ENCODE measurements at places on chromosomes 12 and 14.

GRCh38 chr12:127381681-127382080 lies 885.3 kb upstream of the TMEM132C start:
- H3K36me3 ChIP-seq, result no peaks in the 10 kb centered on the region
- DNase-seq, result no peak
- H3K4me1 ChIP-seq, result no peaks in the 10 kb centered on the region
- H3K4me3 ChIP-seq, result no peak overlapping the region

DNA sequence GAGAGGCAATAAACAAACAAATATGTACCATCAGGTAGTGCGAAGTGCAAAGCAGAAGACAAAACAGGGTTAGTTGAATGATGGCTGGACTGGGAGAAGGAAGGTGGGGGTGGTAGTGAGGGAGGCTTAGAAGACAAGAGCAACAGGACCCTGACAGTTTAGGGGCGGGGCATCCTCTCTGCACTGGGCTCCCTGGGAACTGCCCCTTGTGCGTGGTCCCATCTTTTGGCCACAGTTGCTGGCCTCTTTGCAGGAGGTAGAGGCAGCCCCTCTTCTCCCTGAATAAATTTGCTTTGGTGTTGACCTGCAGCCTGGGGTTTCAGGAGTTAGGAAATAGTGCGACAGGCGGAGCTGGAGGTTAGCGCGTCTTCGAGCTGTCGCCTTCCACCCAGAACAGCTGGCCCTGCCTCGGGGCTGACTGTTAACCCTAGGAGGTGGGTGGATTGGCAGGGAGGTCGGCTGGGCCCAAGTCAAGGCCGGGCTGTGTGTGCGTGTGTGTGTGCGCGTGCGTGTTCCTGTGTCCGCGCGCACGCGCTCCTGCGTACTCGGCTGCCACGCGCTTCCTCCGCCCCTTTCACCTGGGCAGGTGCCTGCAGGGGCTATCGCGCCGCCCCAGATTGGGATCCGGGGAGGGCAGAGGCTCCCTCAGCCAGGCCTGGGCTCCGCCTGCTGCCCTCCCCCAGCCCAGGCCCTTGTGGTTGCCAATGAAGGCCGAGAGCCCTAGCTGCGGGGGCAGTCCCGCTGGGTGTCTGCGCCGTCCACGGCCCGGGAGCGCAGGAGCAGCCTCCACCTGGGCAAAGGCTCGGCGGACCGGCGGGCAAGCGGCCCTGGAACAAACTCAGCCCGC lies 180.8 kb downstream of the ADCK1 start:
- peak overlapping the region; percentile 52 for H3K4me3 ChIP-seq
- H3K27me3 ChIP-seq, result peaks cover 22% of the 10 kb centered on the region
- H3K36me3 ChIP-seq, result no peaks in the 10 kb centered on the region
- H3K4me1 ChIP-seq, result peaks cover 13% of the 10 kb centered on the region

GRCh38 chr12:81339071-81339470 lies 261.2 kb downstream of the ACSS3 start:
- peaks cover 10% of the 10 kb centered on the region for H3K4me1 ChIP-seq
- no peak overlapping the region for H3K4me3 ChIP-seq
- H3K36me3 ChIP-seq, result no peaks in the 10 kb centered on the region
- H3K27me3 ChIP-seq, result peaks cover 7% of the 10 kb centered on the region
- H3K27ac ChIP-seq, result no peak overlapping the region

DNA sequence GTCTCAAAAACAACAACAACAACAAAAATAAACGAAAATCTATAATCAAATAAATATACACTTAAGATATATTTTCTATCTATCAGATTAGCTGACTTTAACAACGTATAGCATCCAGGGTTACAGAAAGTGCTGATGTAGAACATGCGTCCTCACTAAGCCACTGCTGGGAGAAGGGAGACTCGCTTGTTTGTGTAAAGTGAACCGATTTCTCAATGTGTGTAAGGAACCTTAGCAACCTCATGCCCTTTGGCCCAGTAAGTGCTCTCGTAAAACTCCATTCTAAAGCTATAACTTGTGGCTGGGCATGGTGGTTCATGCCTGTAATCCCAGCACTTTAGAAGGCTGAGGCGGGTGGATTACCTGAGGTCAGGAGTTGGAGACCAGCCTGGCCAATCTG lies 23.8 kb downstream of the NFKBIA start:
- no peaks in the 10 kb centered on the region for H3K27me3 ChIP-seq
- H3K27ac ChIP-seq, result no peak overlapping the region
- no peak for DNase-seq
- peaks cover 5% of the 10 kb centered on the region for H3K4me1 ChIP-seq

DNA sequence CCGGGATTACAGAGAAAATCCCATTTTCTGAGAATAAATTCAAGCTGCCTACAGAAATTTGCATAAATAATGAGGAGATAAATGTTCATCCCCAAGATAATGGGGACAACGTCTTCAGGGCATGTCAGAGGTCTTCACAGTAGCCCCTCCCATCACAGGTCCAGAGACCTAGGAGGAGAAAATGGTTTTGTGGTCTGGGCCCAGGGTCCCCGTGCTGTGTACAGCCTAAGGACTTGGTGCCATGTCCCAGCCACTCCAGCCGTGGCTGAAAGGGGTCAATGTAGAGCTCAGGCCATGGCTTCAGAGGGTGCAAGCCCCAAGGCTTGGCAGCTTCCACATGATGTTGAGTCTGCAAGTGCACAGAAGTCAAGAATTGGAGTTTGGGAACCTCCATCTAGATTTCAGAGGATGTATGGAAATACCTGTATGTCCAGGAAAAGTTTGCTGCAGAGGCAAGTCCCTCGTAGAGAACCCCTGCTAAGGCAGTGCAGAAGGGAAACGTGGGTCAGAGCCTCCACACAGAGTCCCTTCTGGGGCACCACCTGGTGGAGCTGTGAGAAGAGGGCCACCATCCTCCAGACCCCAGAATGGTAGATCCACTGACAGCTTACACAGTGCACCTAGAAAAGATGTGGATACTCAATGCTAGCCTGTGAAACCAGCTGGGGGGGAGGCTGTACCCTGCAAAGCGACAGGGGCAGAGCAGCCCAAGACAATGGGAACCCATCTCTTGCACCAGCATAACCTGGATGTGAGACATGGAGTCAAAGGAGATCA lies 176.3 kb downstream of the RASSF9 start:
- H3K27ac ChIP-seq, result no peak overlapping the region
- no peaks in the 10 kb centered on the region for H3K4me1 ChIP-seq
- H3K27me3 ChIP-seq, result no peaks in the 10 kb centered on the region
- no peak for DNase-seq

- no peaks in the 10 kb centered on the region for H3K36me3 ChIP-seq
- no peak for DNase-seq
- H3K27ac ChIP-seq, result peak overlapping the region; percentile 26
Measured at GRCh38 chr12:92879698-92880322, 49.3 kb downstream of the EEA1 start.

GRCh38 chr12:126960709-126961108 lies 1306.3 kb upstream of the TMEM132C start:
- no peak overlapping the region for H3K27ac ChIP-seq
- no peaks in the 10 kb centered on the region for H3K36me3 ChIP-seq
- H3K27me3 ChIP-seq, result no peaks in the 10 kb centered on the region
- no peaks in the 10 kb centered on the region for H3K4me1 ChIP-seq
- no peak for DNase-seq

DNA sequence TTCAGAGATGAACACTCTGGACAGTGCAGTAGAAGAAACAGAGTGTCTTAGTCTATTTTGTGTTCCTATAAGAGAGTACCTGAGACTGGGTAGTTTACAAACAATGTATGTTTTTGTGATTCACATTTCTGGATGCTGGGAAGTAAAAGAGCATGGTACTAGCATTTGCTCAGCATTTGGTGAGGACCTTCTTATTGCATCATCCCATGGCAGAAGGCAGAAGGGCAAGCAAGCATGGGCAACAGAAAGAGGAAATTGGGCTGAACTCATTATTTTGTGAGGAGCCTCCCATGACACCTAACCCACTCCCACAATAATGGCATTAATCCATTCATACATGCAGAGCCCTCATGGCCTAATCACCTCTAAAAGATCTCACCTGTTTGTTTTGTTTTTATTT lies 8.0 kb downstream of the ANKS1B start:
- H3K27ac ChIP-seq, result no peak overlapping the region
- no peaks in the 10 kb centered on the region for H3K27me3 ChIP-seq
- H3K4me3 ChIP-seq, result no peak overlapping the region
- H3K36me3 ChIP-seq, result no peaks in the 10 kb centered on the region

GRCh38 chr14:54739514-54739913 lies 163.1 kb downstream of the GCH1 start:
- no peak overlapping the region for H3K27ac ChIP-seq
- no peaks in the 10 kb centered on the region for H3K27me3 ChIP-seq
- H3K4me3 ChIP-seq, result no peak overlapping the region
- no peaks in the 10 kb centered on the region for H3K4me1 ChIP-seq
- no peak for DNase-seq

DNA sequence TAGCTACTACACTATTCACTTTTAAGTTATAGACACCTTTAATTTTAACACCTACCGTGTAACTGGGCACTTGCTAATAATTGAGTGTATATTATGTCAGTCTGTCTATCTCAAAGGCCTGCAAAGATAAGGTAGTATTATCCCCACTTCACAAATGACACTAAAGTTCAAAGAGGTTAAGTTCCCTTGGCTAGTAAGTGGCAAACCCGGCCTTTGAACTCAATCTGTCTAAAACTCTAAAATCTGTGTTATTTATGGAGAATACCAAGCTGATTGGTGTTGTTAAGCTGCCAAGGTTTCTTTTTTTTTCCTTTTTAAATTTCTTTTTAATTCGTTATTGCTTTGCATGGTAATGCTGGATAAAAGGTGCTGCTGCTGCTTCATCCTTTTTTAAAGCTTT lies 37.7 kb downstream of the YLPM1 start:
- no peak overlapping the region for H3K27ac ChIP-seq
- H3K4me3 ChIP-seq, result no peak overlapping the region
- H3K27me3 ChIP-seq, result no peaks in the 10 kb centered on the region
- peaks cover 4% of the 10 kb centered on the region for H3K36me3 ChIP-seq
- no peaks in the 10 kb centered on the region for H3K4me1 ChIP-seq

GRCh38 chr14:94665121-94665520 lies 52.9 kb downstream of the SERPINA3 start:
- H3K4me1 ChIP-seq, result no peaks in the 10 kb centered on the region
- no peaks in the 10 kb centered on the region for H3K27me3 ChIP-seq
- H3K27ac ChIP-seq, result no peak overlapping the region

DNA sequence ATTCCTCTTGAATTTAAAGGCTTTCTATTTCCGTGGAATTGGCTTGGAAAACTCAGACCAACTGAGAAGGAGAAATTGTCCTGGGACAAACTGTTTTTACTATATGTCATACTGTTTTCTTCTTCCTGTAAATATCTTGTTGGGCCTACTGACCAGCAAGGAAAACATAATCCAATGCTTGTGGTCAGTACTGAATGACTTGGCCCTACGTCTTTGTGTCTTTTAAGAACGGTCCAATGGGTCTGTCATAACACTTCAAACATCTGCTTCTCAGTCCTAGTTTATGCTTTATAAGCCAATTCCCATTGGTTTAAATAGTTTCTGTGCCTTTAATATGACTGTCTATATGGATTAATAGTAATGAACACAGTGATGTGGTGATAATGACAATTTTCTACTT lies 248.5 kb upstream of the DDHD1 start:
- peaks cover 6% of the 10 kb centered on the region for H3K4me1 ChIP-seq
- no peak overlapping the region for H3K4me3 ChIP-seq
- no peak overlapping the region for H3K27ac ChIP-seq
- H3K36me3 ChIP-seq, result no peaks in the 10 kb centered on the region
- no peak for DNase-seq
- no peaks in the 10 kb centered on the region for H3K27me3 ChIP-seq

- no peaks in the 10 kb centered on the region for H3K36me3 ChIP-seq
- H3K4me3 ChIP-seq, result no peak overlapping the region
- DNase-seq, result no peak
- H3K27me3 ChIP-seq, result no peaks in the 10 kb centered on the region
Measured at GRCh38 chr14:34785223-34786006, 71.0 kb upstream of the CFL2 start.

GRCh38 chr12:49632986-49633702 lies 9.8 kb downstream of the PRPF40B start:
- peaks cover 9% of the 10 kb centered on the region for H3K4me1 ChIP-seq
- DNase-seq, result no peak
- H3K4me3 ChIP-seq, result no peak overlapping the region
- no peak overlapping the region for H3K27ac ChIP-seq
- no peaks in the 10 kb centered on the region for H3K36me3 ChIP-seq
- no peaks in the 10 kb centered on the region for H3K27me3 ChIP-seq

GRCh38 chr14:34043627-34044372 lies 92.9 kb upstream of the EGLN3 start:
- no peak for DNase-seq
- H3K4me3 ChIP-seq, result no peak overlapping the region
- H3K27me3 ChIP-seq, result no peaks in the 10 kb centered on the region
- no peaks in the 10 kb centered on the region for H3K36me3 ChIP-seq
- H3K4me1 ChIP-seq, result no peaks in the 10 kb centered on the region
- no peak overlapping the region for H3K27ac ChIP-seq

DNA sequence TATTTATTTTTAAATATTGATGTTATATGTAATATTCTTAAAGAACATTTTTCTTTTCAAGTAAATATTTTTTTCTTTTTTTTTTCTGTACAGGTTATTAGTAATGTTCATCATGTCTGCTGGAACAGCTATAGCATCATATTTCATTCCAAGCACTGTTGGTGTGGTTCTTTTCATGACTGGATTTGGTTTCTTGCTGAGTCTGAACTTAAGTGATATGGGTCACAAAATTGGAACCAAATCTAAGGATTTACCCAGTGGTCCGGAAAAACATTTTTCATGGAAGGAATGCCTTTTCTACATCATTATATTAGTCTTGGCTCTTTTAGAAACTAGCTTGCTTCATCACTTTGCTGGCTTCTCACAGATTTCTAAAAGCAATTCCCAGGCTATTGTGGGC lies 23.2 kb downstream of the PCNX4 start:
- peaks cover 20% of the 10 kb centered on the region for H3K36me3 ChIP-seq
- DNase-seq, result no peak
- no peaks in the 10 kb centered on the region for H3K4me1 ChIP-seq

DNA sequence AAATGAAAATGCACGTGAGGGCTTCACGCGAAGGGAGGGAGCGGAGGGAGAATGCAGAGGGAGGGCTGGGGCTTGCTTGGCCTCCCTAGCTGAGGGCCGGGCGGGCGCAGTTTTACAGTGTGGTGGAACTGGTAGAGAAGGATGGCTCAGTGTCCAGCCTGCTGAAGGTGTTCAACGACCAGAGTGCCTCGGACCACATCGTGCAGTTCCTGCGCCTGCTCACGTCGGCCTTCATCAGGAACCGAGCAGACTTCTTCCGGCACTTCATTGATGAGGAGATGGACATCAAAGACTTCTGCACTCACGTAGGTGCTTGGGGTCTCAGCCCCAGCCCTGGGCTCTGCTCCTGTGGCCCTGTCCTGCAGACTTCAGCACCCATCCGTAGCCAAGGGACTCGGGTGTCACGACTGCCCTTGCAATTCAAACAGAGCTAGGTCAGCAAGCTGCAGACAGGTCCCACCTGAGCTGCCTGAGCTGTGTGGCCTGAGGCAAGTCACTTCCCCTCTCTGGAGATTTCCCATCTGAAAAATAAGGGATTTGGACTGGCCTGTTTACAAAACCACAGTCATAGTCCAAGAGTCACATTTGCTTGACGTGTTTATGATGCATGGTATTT lies 18.4 kb downstream of the OTUB2 start:
- H3K36me3 ChIP-seq, result no peaks in the 10 kb centered on the region
- H3K27me3 ChIP-seq, result no peaks in the 10 kb centered on the region
- no peaks in the 10 kb centered on the region for H3K4me1 ChIP-seq
- H3K4me3 ChIP-seq, result no peak overlapping the region

Measured in neural progenitor cell (in vitro differentiated cells).